ENCODE measurements at places on chromosomes 6 and 20.

DNA sequence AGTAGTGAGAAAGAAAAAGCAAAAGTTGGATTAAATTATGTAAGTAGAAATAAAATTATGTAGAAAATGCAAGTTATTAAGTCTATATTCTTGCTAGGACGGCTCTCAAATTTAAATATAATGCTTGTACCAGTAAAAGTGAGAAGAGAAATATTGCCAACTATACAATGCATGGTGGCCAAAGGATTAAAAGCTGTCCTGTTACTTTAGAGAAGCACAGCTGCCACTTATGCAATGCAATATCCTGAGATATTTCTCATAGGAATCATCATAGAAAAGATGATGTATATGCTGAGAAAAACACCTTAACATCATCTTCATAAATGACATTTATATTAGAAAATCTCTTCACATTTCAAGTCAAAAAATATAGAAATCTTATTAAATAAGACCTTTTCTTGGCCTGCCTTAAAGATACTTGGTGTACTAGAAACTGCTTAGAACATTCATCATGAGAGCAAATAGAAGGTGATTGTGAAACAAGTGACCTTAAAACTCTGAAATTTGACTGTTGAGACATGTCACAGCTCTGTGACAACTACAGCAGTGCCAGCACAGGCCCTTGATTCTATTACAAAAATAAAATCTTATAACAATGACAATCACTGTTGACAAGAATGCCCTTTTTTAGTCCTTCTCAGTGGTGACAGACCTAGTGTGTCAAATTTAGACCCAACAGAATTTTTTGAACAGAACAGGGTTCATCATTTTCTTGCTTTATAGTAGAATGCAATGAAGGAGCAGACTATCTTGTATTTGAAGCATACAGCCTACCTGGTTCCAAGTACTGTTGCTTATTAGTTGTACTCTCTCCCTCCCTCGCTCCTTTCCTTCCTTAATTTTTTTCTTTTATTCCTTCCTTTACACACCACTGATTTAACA, 173.1 kb downstream of the CLVS2 start:
- DNase-seq: no peak

GRCh38 chr6:56977192-56977591, 22.3 kb downstream of the BEND6 start:
- DNase-seq: no peak

DNA sequence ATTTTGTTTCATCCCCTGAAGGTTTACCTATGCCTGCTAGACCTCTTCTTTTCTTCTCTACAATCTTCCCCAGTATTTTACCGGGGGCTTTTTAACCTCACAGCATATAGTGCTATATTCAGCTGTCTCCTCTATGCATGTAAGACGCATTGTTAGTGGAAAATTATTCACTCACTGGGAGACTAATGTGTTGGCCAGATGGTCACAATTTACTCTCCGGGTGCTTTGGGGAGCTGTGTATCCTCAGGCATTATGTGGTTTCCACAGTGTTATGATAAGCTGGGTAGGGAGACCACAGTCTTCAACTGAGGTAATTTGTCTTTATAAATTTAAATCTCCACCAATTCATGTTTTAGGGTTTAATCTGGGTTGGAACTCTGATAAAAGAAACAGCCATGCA, 553.8 kb upstream of the PTCHD4 start:
- DNase-seq: no peak

DNA sequence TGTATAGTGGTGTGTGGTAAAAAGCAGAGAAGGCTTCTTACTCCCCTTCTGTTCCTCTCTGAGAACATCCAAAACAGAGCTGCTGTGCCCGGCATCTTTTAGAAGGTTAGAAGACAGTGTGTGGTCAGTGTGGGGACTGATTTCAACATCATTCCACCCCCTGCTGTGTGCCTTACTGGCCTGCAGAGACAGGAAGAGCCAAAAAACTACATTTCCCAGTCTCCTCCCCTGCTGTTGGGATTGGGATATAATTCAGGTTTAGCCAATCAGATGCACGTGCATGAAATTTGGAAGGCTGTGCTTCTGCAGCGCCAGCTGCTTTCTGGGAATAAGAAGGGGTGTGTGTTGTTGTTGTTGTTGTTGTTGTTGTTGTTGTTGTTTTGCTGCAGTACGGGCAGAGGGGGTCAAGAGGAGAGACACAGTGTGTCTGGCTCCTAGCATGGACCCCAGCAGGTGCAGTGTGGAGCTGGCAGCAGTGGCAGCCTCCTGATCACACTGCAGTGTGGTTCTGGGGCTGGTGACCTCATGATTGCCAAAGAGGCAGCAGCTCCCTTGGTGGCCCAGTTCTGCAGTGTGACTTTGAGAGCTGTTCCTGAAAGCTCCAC, 74.7 kb downstream of the MRPL14 start:
- DNase-seq: peak; percentile 50

DNA sequence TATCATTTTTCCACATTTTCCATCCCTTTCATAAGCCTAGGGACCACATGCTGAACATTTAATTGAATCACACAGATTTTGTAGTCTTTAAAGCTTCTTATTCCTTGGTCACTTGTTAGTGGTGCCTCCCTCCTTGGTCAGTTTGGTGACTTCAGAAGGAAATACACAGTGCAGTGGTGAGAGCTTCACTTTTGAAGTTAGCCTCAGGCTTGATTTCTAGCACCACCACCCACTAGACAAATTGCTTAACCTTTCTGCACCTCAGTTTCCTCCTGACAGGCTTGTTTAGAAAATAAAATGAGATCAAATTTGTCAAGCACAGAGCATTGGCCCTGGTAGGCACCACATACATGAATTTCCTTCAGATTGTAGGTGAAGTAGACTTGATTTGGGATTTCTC, 91.7 kb downstream of the FOXO3 start:
- no peak for DNase-seq

GRCh38 chr20:3701061-3701998, 11.1 kb downstream of the SIGLEC1 start:
- no peak for DNase-seq

DNA sequence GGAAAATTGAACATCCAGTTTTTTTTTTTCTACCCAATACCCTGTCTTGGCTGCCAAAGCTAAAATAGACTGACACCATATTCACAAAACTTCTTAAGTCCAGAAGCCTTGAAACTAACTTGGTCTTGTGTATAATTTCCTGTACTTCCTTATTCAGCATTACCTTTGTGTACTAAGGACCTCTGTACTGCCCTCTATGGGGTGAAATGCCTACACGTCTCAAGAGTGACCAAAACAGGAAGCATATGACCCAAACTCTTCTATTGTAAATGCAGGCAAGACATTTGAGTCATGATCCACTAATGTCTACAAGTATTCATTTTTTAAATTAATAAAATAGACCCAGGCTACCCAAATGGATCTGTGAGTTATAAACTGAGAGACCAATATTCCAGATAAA, 50.4 kb downstream of the HMGCLL1 start:
- DNase-seq: peak; percentile 19

DNA sequence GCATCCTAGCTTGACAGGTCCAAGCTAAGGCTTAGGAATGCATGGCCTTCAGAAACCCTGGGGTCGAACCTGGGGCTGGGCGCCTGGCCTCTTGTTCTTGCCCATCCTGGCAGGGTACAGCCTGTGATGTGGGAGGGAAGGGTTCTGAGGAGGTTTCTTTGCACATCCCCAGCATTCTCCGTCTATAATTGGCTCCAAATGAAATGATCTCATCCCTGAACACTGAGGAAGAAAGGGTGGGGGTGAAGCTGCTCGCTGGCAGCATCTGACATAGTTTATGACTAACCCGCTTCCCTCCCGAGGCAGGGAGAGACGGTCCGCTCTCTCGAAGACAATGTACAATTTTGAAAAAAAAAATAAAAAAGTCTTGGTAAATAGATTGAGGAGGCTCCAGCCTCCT, 67.1 kb upstream of the ZNFX1 start:
- DNase-seq: no peak

DNA sequence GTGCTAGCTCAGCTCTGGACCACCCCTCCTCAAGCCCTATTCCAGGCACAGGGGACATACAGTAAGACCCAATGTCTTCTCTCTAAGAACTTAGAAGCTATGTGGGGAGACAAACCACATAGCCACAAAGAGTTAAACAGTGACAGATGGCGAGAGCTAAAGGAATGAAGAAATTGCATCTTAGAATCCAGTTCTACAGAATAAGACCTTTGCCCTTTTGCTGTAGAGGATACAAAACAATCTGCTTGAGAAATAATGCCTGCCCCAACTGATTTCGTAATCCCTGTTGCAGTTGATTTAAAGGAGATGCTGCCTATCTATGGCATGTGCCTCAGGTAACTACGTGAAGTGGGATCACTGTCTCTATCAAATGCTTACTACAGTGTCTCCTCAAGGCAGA, 31.2 kb downstream of the TNFRSF21 start:
- DNase-seq: no peak

- no peak for DNase-seq
These were observed 11.7 kb upstream of the SPO11 start for GRCh38 chr20:57317789-57318371.

- DNase-seq: no peak
These were observed 58.6 kb downstream of the GFOD1 start for GRCh38 chr6:13428583-13429405.

Data from HEK293T (cell line).